ENCODE measurements at places on chromosomes 1 and 21. TPM values are rescaled to one million over a fixed set of nuclear protein-coding genes. Genes with fewer than 3 reads are reported as not detected.

The AMY1C gene
- total RNA-seq: not detected

The REG4 gene
- total RNA-seq: not detected

The KCND3 gene
- 36.2 TPM for total RNA-seq

The TTC4 gene
- 14.4 TPM for total RNA-seq

The TEDDM1 gene
- not detected for total RNA-seq

The GNL2 gene
- 32.7 TPM for total RNA-seq

The CENPF gene
- total RNA-seq: 0.66 TPM

The NPR1 gene
- total RNA-seq: 49.8 TPM

The HTR1D gene
- not detected for total RNA-seq

The HSD3B1 gene
- not detected for total RNA-seq

The TMEM269 gene
- total RNA-seq: not detected

The BRINP2 gene
- 1.2 TPM for total RNA-seq

The FCRL5 gene
- total RNA-seq: not detected

The HS2ST1 gene
- total RNA-seq: 12.0 TPM

The AUNIP gene
- total RNA-seq: 0.52 TPM

The VHLL gene
- not detected for total RNA-seq

The SPRR1A gene
- total RNA-seq: not detected

The GREM2 gene
- total RNA-seq: 2.6 TPM

The SHE gene
- 13.9 TPM for total RNA-seq

The ST6GALNAC5 gene
- total RNA-seq: 3.6 TPM

The KRTAP19-3 gene
- 1.7 TPM for total RNA-seq

The CCDC17 gene
- total RNA-seq: 1.2 TPM

The S1PR1 gene
- 45.5 TPM for total RNA-seq

The AJAP1 gene
- total RNA-seq: 0.81 TPM

The BCL2L15 gene
- total RNA-seq: not detected

The MTARC2 gene
- total RNA-seq: 13.0 TPM

The BLACAT1 gene
- not detected for total RNA-seq

The CBR3 gene
- total RNA-seq: 16.7 TPM

The ANXA9 gene
- not detected for total RNA-seq

The PLA2G2C gene
- total RNA-seq: not detected

The SPTA1 gene
- total RNA-seq: 0.05 TPM

The PAPPA2 gene
- total RNA-seq: 0.12 TPM
